ENCODE measurements at places on chromosomes 11 and 22.

DNA sequence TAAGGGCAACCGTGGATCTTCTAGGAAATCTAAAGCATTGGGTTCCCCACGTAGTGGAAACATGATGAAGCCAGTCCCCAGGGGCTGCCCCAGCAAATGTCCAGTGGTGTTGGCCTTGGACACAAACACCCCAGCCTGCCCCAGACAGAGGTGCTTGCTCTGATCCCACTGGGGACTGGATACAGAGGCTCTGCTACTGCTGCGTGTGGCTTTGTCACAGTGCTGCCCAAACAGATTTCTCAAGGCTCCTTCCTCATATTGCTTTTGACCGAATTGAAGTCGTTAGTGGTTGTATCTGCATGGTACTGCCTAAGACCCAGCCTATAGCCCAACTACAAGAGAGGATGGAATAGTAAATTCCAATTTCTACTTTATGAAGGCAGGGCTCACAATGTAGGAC, 40.1 kb upstream of the CD44 start:
- DNase-seq: no peak

- DNase-seq: no peak
Observed at GRCh38 chr11:64089493-64089892, 53.8 kb downstream of the FLRT1 start.

GRCh38 chr11:36048496-36049247, 104.8 kb downstream of the LDLRAD3 start:
- DNase-seq: no peak

DNA sequence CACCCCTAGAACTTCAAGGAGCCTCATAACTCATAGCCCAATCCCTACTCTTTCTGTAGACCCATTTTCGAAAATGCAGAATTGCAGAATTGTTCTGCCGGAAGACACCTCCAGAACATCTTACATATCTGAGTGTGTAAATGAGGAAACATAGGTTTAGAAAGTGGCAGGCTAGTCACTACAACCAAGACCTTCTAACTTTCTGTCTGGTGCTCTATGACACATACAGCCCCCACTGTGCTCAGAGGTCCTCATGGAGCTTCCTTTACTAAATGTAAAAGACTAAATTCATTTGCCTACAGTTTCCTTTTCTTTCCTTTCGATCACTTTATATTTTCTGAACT, 132.1 kb upstream of the DDI1 start:
- DNase-seq: no peak

DNA sequence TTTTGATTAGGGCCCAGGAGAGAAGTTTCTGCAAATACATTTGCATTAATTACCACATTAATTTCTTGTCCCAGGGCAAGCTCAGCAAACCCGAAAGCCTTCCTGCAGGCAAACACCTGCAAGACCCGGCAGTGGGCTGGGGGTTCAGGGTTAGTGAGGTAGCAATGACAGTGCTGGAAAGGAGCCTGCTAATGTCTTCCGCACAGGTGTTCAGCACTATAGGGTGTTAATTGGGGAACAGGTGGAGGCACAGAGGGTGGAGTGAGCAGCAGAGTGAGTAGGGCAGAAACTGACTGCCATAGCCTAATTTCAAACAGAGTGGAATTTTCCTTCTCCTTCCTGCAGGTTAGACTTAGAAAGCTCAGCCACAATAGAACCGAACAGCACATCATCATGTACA, 50.9 kb upstream of the UBASH3B start:
- DNase-seq: no peak

DNA sequence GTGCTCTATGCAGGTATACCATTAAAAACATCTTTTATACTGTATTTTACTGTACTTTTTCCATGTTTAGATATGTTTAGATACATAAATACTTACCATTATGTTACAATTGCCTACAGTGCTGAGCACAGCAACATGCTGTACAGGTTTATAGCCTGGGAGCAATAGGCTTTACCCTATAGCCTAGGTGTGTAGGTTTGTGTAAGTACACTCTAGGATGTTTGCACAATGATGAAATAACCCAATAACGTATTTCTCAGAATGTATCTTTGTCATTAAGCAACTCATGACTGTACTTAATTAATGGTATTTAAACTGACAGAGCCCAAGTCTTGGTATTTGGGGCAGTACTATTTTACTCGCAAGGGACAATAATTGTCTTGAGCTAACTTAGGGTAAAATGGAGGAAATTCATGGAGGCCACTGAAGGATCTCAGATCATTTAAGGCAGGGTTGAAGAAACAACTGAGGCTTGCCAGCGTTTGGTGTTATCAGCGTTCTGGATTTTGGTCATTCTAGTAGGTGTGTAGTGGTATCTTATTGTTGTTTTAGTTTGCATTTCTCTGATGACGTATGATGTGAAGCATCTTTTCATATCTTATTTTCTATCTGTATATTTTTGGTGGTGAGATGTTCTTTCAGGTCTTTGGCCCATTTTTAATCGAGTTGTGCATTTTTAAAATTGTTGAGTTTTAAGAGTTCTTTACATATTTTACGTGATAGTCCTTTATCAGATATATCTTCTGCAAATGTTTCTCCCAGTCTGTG, 42.4 kb downstream of the ADAMTS15 start:
- DNase-seq: no peak

GRCh38 chr11:113393501-113393985, 6.0 kb downstream of the ANKK1 start:
- DNase-seq: no peak

- no peak for DNase-seq
Observed at GRCh38 chr11:41283191-41283930, 176.1 kb downstream of the LRRC4C start.

All from skin of body (tissue), 3 donors.